ENCODE measurements at places on chromosomes 16 and 17.

- DNase-seq: no peak
These were observed at the start of gene STX1B for GRCh38 chr16:31010585-31011325. Gene STX1B, minus strand, starts transcription at chr16:31010638. Its CDS starts 242 bp downstream, at chr16:31010396.

DNA sequence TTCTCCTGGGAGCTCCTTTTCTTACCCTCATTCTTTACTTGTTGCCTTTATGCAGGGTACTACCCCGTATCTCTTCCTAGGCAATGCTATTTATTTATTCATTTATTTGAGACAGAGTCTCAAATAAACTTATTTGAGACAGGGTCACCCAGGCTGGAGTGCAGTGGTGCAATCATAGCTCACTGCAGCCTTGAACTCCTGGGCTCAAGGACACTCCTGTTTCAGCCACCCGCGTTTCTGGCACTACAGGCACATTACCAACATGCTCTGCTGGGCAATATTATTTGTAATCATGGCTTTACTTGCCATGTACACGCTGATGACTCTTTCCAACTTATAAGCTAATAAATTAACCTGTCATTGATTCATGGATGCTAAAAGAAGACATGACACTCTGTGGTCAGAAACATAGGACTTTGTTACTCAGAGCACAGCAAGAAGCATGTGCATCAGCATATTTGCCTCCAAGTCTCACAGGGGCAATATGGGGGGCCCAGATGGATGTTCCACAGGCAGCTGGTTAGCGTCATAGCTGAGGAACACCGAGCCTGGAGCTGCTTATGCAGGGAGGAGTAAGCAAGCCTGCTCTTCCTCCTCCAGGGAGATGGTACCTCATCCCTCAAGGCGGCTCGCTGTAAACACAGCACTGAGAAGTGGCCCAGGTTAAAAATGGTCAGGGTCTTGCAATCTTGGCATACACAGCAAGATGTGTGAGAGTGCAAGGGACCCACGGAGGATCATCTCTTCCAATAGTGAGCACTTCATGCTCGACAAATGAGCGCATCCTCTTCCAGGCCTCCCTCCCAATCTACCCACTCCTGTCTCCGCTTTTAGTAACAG lies 4.2 kb upstream of the LRRC75A start:
- DNase-seq: no peak

DNA sequence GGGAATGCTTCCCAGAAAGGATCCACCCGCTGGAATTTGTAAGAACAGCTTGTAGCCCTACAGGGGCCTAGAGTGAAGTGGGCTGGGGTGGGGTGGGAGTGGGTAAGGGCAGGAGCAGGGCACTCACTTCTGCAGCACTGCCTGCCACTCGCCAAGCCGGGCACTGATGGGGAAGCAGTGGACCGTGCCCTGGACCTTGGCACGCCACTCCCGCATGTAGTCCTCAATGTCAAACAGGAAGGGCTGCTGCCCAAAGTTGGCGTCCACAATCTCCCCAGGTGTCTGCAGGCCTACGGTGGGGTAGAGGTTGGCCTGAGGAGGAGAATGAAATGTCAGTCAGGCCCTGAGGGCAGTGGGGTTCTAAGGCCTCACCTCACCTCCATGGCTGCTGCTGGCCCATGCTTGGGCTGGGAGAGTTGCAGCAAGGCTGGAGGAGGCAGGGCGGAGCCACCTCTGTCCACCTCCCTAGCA lies 15.7 kb upstream of the GFOD2 start:
- DNase-seq: no peak

DNA sequence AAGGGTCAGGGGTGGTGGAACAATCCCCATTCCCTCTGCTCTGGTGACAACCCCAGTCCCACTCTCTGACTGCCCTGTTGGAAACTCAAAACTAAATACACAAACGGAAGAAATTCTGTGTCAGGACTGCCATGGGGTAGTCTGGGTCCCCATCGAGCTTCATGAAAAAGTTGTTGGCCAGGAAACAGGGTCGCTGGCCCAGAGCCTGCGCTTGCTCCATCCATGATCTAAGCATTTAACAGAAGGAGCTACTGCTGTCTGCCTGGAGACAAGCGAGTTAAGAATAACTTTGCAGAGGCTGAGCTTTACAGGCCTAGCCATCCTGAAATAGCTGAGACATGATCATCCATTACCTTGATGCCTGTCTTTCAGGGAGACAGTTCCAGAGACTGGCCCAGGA lies 32.4 kb upstream of the MYH10 start:
- DNase-seq: no peak

GRCh38 chr16:4882633-4883285 lies 35.5 kb downstream of the UBN1 start:
- no peak for DNase-seq

GRCh38 chr17:31400481-31400950 lies 9.0 kb downstream of the RAB11FIP4 start:
- no peak for DNase-seq

All from activated T-helper 2 cell treated with anti-CD3 and anti-CD28 coated beads, Interferon-gamma antibody, Interleukin-2, Interleukin-4, amounts not matched to agents 10 μg/mL and 5 μg/mL and 100 μg/mL, durations not matched to agents 14 hours and 24 hours and 36 hours (primary cell).